ENCODE measurements at places on chromosomes 2 and 18. TPM values are rescaled to one million over a fixed set of nuclear protein-coding genes. Genes with fewer than 3 reads are reported as not detected.

DNA sequence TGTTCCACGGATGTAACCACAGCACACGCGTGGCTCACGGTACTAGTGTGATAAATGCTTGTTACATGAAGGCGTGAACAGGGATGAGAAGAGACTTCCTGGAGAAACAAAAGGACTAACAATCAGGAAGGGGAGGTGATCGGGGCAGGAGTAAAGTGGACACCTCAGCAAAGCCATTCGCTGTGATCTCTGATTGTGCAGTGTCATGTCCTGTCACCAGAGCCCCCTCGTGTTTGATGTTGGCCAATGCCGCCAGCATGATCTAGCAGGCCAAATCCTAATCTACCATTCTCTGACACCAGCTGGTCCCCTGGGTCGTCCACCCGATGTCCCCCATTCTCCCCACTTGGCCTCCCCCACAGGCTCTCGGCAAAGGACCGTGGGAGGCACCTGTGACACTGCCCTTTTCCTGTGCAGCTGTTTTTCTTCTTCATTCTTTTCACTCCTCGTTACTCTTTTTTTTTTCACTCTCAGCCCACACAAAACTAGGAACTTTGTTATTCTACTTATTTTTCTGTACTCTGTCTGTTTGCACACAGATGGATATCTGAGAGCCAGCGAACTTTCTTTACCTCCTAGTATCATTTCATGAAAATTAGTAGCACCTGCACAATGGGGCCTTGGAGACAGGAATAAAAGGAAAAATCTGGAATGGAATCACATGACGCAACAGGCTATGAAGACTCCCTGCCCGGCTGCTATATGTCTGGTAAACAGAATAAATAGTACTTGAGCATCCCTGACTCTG is 146.8 kb downstream of the TGIF1 start:
- peak; percentile 58 for DNase-seq

DNA sequence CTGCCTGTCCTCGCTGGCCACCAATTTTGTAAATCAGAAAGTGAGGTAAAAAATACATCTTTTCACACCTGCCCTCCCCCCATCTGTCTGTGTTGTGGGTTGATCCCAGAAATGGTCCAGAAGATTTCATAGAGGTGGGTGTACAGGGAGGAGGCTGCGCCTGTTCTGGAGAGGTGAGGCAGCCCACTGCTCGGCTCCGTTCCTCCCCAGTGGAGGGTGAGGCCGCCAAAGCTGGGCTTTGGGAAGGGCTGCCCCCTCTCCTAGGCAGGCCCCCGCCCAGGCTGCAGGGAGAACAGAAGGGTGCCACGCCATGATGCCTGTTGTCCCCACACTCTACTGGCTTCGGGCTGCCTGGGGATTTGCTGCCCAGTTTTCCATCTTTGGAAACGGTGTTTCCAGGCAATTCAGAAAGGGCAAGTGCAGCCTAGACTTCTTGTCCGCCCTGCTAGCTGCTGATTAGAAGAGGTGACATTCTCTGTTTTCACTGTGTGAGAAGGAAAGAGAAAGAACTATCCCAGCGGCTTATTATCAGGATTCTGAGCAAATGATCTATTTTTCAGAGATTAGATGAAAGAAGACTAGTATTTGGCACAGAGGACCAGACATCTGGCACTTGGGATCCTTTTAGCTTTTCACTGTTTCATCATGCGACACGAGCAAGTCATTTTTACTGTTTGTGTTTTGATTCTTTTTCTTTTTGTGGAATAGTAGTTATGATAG is 18.7 kb downstream of the SMARCAL1 start:
- no peak for DNase-seq

GRCh38 chr2:237790353-237790752 is 8.2 kb upstream of the RBM44 start:
- peak; percentile 14 for DNase-seq

GRCh38 chr2:3481736-3482362 is 37.5 kb downstream of the ADI1 start:
- no peak for DNase-seq

DNA sequence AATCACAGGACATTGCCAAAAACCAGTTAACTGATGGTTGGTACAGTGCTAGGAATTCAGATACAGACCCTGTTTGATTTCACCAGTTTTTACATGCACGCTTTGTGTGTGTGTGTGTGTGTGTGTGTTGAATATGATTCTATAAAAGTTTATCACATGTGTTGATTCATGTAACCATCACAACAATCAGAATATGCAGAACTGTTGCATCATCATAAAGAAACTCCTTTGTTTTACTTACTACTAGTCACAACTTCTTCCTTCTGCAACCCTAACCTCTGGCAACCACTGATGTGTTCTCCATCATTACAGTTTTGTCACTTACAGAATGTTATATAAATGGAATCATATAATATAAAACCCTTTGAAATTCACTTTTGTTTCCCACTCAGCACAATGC is 144.8 kb upstream of the CYP26B1 start:
- peak; percentile 53 for DNase-seq

- no peak for DNase-seq
These were observed 29.9 kb downstream of the CPO start for GRCh38 chr2:206969192-206969591.

DNA sequence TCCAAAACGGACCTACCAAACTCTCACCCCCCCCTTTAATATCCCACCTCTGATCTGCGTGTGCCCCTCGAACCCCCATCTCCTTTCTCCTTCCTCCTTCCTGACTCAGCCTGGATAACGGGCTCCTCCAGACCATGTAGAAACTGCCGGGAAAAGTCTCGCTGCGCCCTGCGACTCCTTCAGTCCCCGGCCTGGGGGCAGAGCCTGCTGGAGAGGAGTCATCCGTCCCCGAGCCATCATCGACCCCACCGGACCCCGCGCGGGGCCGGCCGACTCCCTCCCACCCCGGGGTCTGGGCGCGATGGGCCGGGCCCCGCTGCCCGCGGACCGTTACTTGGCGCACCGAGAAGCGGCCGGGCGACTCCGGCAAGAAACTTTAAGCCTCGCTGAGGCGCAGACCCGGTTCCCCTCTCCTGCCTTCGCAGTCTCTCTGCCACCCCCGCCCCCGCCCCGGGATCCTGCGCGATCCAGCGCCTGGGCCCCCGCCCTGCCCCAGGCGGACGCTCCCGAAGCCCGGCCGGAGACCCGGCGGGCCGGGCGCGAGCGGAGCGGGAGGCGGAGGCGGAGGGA is 3.4 kb downstream of the ZEB2 start:
- DNase-seq, result no peak

GRCh38 chr2:135473567-135473966 is 57.5 kb downstream of the ZRANB3 start:
- DNase-seq, result peak; percentile 32

DNA sequence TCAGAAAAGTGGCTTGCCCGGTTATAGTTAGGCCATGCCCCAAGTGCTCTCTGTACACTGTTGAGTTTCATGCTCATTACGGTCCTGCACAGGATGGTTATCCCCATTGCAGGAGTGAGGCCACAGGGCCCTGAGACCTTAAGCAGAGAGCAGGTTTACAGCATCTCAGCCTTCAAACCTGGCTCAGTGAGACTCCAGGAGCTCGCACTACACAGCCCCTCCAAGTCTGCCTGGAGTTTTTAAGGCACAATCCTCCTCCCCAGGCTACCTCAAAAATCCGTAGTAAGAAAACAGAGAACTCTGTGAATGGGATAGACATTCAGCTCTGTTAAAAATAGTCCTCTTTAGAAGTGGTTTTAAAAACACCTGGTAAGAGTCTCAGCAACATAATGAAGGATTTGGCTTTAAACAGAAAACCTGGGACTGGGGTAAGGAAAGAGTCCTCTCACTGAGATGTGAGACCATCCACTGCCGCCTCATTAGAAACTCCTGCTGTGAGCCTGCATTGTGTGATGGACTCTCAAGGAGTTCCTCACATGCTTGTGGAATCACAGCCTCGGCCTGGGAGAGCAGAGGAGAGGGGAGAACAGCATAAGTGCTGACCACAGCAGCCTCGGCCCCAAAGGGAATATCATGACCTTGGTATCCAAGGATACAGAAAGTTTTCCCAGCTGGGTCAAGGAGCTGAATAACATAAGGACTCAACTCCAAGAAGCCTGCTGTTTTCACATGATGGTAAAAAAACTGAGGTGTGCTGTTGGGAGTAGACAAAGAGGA is 214.8 kb downstream of the ATAD2B start:
- peak; percentile 57 for DNase-seq

DNA sequence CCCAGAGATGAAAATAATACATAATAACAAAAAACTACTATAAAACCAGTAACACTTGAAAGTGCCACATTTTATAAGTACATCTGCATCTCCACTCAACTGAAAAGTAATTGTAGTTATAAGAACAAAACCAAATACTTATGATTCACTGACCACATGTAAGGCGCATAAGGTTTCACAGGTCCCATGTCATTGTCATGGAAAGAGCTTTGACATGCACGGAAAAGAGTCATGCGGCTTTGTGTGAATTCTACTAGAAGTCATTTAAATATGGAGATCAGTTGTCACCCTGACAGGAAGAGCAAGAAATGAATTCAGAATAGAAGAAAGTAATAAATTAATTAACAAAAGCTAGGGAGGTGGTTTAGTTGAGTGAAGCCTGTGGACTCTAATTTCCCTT is 459.1 kb downstream of the CDH2 start:
- no peak for DNase-seq

RAX gene
- 0.06 TPM for total RNA-seq

FLACC1 gene
- 0.53 TPM for total RNA-seq

DOK6 gene
- 13.9 TPM for total RNA-seq

CD207 gene
- not detected for total RNA-seq
